GDM1 (cell line): ENCODE measurements at places on chromosomes 11 and 22.

DNA sequence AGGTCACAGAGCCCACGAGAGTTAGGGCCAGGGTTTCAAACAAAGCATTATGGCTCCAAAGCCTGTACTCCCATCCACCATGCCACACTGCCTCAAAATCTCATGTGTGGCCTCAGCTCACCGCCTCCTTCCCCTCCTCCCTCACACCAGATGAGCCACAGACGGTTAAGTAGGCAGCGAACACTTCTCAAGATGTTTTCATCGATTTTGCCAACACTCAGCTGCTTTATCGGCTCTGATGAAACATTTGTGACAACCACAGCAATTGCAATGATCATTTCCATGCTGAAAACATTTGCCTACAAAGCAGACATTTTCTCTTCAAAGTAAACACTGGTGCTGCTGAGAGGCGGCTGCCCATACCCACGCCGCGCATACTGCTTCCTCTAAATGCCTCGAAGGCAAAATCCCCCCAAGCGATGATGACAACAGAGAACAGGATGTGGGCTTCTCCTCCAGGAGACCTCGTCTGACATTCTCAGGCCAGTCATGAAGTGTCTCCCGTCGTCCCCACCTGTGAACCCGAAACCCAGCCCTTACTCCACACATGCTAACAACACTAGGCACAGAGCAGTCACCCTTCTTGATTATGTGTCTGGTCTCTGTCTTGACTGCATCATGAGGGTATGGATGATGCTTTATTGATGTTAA lies 599.2 kb downstream of the SOX6 start:
- no peak for DNase-seq

GRCh38 chr11:66883016-66883965 lies 26.4 kb downstream of the LRFN4 start:
- no peak for DNase-seq

- DNase-seq = no peak
These were observed 41.7 kb downstream of the KCNJ4 start for GRCh38 chr22:38413085-38414008.

DNA sequence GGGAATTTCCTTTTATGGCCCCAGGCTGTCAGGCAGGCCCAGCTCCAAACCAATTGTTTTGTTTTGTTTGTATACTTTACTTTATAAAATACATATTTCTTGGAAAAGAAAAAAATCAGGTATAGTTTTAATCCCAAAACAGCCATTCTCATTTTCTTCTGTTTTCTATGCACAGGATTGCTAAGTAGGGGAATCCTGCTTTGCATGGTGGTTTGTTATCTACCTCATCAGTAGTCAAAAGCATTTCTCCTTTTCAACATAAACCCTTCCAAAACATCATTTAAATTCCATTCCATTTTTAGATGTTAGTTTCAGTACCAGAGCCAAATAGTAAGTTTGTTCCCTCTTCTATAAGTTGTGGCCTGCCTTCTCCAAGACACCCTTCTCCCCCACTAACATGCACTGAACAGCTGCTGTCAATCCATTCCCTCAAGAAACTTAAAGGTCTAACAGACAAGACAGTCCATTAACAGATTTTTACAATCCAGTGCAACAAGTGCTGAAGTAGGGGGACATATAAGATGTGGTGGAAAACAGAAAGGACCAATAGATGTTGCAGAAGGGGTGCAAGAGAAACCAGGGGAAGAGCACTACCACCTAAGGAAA lies 3.7 kb downstream of the ILK start:
- no peak for DNase-seq

DNA sequence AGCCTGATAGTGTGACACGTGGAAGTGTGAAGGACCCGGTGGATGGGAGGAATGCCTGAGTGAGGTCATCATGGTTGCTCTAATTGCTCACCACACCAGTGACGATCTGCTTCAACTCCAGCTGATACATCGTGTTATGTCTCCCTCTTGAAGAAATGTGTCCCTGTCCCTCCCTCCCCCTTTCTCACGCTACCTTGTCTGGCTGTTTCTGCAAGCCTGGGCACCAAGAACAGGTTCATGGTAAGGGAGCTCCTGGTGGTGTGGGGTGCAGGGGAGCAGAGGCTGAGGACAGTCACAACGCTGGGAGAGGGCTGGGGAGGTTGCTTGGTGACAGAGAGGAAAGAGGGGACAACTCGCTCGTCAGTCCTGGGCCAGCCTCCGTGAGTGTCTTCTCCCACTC lies 413.4 kb downstream of the SOX6 start:
- no peak for DNase-seq

GRCh38 chr11:76744186-76745043 lies 38.7 kb upstream of the TSKU start:
- no peak for DNase-seq

DNA sequence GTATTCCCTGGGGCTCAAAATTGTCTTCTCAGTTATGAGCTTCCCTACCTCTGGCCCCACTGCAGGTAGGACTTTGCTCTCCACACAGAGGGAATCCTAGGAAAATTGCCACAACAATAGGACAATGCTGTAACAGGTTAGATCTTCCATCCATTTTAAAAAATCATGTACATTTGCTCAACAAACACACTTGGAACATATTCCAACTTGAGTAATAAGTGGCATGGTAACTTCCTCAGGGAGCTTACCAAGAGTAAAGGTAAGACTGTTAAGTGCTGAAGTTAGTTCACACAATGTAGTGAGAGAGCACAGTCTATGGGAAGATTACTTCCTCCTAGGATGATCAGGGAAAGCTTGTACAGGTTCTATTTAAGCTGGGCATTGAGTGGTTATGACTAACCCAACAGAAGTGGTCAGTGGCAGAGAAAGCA lies 78.9 kb upstream of the BIRC3 start:
- DNase-seq = no peak

GRCh38 chr11:78261367-78261766 lies 72.6 kb downstream of the USP35 start:
- no peak for DNase-seq

DNA sequence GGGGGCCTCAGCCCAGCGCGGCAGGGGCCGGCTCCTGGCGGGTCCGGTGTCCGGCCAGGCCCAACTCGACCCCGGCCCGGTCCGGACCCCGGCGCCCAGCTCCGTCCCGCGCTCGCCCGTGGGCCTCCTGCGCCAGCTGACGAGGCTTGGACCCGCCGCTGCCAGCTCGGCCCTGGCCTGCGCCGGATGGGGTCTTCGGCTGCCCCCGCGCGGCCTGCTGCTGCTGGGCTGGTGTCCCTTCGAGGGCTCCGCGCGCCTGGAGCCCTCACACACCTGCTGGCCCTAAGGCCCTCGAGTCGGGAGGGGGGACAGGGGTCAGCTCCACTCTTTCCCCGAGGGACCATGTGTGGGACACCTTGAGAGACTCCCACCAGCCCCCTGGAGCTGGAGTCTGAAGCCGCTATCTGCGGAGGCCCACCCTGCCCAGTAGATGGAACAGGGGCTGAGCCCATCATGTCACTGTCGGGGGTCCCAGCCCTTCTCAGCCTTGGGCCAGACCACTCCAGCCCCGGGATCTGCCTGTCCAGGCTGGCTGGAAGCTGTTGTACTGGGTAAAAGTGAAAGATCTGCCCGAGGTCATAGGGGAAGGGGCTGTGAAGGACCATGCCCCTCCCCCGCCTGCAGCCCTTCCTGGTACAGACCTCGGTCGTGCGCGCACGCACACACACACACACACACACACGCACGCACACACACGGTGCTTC lies 768 bp upstream of the CDKN1C start:
- no peak for DNase-seq

- DNase-seq = no peak
These were observed 12.5 kb upstream of the PDE2A start for GRCh38 chr11:72686639-72687220.

DNA sequence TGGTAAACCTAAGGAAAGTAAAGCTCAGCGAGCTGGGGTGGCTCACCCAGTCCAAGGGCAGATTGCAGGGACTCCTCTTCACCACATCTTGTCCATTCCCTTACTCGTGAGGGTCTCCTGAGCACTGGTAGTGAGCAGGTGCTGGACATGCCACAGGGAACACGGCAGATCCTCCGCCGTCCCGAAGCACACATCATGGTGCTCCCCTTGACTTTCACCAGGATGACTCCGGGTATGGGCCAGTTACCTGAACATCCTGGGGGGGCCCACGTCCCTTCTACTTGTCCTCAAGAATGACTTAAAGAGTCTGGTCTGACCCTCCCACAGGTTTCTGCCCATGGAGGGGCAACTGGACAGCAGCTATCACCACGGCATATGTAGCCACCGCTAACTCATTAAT lies 8.0 kb upstream of the SF1 start:
- DNase-seq = no peak

GRCh38 chr11:65401073-65401802 lies 14.8 kb downstream of the FRMD8 start:
- DNase-seq = no peak

GRCh38 chr11:78595436-78596130 lies 20.9 kb upstream of the NARS2 start:
- DNase-seq = no peak

GRCh38 chr11:94563176-94563847 lies 3.9 kb upstream of the PIWIL4 start:
- no peak for DNase-seq

- no peak for DNase-seq
These were observed 444.4 kb downstream of the DLG2 start for GRCh38 chr11:85182441-85183387.

GRCh38 chr11:68387840-68388239 lies 72.7 kb upstream of the PPP6R3 start:
- no peak for DNase-seq

DNA sequence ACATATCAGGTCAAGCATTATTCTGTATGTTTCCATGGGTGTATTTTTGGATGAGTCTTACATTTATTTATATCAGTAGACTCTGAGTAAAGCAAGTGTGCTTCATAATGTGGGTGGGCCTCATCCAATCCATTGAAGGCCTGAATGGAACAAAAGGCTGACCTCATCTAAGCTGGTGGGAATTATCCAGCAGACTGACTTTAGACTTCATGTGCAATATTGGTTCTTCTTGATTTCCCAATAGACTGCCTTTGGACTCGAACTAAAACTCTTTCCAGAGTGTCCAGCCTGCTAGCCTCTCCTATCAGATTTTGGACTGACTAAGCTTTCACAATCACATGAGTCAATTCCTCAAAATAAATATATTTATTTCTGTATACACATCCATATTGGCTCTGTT lies 116.2 kb downstream of the KIF18A start:
- DNase-seq = no peak

DNA sequence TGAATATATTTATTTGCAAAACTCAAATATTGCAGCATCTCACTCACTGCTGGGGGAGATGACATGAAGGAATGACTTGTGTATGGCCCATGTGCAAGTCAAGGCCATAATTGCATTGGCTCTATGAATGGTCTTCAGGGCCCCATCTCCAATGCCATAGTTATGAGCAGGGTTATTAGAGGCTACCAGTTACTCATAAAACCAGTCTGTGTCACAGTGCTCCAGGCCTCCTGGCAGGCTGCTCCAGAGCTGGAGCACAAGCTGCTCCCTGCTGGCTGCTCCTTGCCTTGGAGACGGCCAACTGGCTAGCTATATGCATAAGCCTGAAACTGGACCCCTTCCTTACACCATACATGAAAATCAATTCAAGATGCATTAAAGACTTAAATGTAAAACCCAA lies 145.7 kb downstream of the TRPC6 start:
- DNase-seq = no peak

DNA sequence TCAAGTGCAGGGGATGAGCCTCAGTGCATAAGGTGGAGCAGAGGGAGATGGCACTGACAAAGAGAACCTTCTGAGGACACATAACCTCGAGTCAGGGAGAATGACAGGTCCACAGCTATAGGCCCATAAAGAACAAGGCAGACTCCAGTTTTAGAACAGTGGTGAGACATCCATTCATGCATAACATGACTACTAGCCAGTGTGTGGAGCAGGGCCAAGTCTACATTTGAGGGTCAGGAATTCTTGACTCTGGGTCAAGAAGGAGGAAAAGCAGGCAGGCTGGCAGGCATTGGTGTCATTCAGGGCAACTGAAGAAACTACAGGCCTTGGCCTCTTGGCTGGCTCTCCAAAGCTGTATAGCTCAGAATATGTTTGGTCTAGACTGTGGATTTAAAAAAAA lies 54.9 kb downstream of the MTNR1B start:
- DNase-seq = no peak

GRCh38 chr22:48366056-48366455 lies 1461.6 kb downstream of the BRD1 start:
- no peak for DNase-seq

DNA sequence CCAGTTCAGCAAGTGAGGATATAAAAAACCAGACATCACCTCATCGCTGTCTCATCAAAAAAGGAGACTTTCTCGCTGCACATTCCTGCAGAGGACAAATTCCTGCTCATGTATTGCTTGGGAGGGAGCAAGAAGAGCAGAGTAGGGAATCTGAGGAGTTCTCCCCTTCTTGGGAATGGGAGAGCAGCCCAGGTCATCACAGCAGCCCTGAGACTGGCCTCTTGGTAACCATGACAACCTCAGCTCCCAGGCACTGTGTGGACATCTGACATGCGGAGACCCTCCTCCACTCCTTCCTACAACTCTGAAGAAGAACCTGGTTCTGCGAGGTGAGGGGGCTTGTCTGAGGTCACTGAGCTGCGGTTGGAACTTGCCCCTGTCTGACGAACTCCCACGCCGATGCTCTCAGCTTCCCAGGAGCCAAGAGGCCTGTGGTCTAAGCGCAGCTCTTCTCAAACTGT lies 17.9 kb downstream of the RFPL1 start:
- DNase-seq = no peak

DNA sequence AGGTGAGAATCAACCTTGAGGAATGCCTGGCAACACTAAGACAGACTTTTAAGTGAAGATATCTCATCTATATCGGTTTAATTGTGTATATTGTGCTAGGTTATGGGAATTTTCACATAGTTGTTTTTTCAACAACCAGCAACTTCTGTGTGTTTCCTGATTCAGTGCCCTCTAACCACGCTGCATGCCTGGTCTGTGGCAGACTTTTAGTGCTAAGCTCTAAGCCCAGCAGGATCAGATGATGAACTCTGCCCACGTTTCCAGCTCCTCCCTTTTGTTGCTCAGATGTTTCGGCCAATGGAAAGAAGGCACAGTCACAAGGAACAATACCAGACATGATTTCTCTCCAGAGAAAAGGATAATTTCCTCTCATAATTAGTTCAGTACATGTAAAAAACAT lies 1.4 kb upstream of the VWA5A start:
- no peak for DNase-seq

- no peak for DNase-seq
These were observed 63.6 kb upstream of the FAM181B start for GRCh38 chr11:82796998-82797961.

- DNase-seq = peak; percentile 82
These were observed 89.2 kb upstream of the CRTAM start for GRCh38 chr11:122749005-122749687.

DNA sequence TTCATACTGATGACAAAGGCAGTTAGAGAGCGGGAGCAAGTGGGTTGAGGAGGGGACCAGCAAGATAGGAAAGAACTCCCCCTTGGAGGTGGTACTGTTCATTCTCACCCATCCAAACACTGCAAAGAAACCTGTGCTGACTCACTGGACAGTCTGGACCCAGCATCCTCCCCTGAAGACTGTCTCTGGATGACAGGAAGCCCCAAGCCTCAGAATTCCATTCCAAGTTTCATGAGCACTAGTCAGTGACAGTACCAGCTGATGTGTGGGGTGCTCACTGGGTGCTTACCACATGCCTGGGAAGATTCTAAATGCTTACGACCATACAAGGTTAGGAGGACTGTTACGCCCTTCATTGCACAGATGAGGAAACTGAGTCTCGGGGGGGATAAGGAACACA lies 160.9 kb downstream of the IGLL1 start:
- DNase-seq = no peak
